ENCODE measurements at places on chromosomes 1 and 21.

GRCh38 chr1:81183051-81183450 is 617.7 kb upstream of the ADGRL2 start:
- DNase-seq: no peak

DNA sequence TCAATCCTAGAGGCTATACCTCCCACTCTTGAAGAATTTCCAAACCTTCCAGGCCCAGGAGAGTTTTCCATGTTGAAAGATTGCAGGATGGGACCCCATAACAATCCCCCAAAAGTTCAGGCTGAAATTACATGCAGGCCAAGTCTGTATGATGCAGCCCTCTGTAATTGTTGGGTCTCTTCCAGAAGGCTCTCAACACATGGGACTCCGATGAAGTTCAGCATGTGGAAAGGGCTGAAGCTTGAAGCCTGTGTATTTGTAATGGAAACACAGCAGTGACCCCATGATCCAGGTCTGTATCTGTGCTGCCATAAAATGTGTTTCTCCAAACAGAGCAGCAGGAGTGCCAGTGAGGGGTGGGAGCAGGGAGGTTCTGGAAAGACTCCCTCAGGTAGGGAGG is 202.5 kb upstream of the LYPLAL1 start:
- peak; percentile 4 for DNase-seq

DNA sequence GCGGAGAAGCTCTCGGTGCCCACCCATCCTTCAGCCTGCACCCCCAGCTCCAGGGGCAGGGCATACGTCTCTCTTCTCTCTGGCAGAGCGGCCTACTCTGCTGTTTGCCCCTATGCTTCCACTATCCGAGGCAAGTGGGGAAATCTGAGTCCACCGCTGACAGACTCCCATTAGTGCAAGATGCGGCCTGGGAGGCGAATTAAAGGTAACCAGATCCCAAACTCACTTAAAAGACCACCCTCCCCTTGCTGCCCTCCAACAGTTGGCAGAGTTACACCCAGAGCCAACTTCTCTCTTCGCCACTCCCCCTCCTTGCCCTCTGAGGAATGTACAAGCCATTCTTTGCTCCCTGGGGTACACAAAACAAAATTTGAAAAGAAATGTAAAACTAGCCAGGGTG is 6.4 kb downstream of the FOXD3 start:
- no peak for DNase-seq

DNA sequence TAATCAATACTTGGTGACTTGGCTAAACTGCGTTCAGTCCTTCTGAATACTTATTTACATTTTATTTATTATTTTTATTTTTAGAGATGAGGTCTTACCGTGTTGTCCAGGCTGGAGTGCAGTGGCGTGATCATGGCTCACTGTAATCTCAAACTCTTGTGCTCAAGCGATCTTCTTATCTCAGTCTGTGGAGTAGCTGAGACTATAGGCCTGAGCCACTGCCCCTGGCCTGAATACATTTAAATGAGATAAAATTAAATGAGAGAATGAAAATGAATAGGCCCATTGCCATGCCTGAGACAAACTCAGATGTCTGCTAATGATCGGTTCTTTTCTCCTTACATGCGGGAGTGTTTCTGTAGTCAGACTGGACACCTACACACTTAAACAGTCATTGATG is 86.0 kb downstream of the GALNT2 start:
- DNase-seq: no peak

DNA sequence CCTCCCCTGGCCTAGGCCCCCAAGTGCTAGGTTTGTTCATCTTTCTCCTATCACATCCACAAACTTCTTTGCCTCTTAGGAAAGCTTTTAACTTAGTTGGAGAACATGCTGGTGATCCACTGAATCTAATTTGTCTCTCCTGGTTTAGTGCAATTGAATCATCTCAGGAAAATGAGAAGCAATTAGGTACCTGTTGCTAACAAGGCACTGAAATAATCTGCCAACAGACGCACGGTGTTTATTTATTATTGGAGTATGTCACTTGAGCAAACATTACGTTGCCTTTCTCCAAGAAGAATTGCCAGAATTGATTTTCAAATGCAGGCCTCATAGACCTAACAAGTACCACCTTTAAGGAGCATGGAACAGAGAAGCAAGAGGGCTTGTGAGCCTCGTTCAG is 309.4 kb downstream of the NFIA start:
- DNase-seq: no peak

DNA sequence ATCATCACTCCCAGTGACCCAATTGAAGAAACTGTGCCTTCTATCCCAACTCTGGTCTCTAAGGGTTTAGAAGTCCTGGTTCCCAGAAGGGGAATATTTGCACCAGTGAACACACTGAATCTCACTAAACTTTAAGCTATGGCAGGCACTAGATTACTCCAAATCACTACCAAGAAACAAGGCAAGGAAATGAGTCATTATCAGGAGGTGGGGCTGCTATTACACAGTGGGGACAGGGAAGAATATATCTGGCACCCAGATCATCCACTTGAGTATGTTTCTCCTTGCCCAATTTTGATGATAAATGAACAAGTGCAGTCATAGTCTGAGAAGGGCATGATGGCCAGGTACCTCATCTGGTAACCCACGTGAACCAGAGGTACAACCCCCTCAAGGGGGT is 7.0 kb downstream of the MRPL9 start:
- DNase-seq: peak; percentile 19

- DNase-seq: no peak
Observed at GRCh38 chr1:154081386-154082126, 73.3 kb downstream of the NUP210L start.

All from fibroblast of skin of back (primary cell).